NCI-H187 treated with DMSO at 0.1 percent for 48 hours (cell line): ENCODE measurements at places on chromosomes 5 and 9.

DNA sequence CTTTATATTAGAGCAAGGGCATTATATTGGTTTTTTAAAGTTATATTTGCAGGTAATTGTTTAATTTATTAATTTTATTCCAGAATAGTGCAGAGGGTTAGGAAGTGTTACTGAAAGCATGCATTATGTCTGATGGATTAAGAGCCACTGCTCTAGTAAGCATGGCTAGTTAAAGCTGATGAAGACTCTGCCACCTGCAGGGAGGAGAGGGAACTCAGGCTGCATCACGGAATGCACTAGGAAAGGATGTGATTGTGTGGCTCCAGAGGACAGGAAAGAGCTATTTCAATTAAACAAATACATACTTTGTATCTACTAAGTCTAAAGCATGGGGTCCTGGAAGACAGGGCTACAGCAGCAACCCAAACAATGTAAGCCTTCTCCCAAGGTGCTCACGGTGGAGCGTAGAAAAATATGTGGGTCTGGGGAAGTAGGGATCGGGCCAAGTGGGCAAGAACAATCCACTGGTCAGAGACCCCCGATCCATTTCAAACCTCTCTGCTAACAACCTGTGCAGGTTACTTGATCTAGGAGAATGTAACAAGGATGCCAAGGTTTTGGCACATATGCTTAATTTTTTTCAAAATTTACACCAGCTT is 15.3 kb upstream of the GRXCR2 start:
- DNase-seq = no peak

DNA sequence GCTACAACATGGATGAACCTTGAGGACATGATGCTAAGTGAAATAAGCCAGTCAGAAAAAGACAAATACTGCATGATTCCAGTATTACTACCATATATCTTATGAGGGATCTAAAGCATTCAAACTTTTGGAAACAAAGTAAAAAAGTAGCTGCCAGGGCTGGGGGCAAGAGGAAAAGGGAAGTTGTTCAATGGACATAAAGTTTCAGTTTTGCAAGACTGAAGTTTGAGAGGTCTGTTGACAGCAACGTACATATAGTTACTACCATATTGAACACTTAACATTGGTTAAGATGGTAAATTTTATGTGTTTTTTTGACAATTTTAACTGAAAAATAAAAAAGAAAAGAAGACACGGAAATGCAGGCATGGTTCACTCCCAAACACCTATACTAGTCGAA is 77.6 kb downstream of the MAPKAP1 start:
- no peak for DNase-seq

GRCh38 chr5:1262381-1262780 is 32.5 kb downstream of the TERT start:
- no peak for DNase-seq

GRCh38 chr9:92525306-92525705 is 10.5 kb downstream of the ECM2 start:
- no peak for DNase-seq

DNA sequence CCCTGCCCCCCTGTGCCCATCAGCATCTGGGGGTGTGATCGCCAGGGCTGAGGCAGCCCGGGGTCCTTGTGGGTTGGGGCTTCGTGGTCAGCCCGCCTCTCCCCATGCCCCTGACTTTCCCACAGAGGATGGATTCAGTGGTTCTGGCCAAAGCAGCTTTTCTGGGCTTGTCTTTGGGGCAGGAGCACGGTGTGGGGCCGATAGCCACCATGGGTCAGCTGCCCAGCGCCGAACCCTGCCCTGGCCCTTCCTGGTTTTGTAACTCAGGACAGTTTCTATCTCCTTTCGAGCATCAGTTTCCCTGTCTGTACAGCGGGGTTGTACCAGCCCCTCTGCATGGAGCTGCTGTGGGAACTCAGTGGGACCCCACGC is 77.1 kb downstream of the HMCN2 start:
- no peak for DNase-seq

DNA sequence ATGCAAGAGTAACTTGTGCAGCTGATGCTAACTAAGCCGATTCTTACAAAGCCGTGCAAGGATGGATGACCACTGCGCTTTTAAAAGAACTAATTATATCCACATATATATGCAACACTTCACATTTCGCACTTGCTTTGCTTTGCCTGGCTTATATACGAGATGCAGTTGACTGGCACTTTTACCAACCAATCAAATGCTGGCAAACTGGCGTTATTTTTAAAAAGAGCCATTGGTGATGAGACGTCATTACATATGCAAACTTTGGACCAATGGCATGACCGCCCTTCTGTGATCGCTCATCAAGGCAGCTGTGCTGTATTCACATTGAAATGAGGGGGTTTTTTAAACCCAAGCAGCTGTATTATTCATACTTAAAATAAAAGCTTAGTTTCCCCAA is 1147.7 kb upstream of the WWC1 start:
- no peak for DNase-seq

DNA sequence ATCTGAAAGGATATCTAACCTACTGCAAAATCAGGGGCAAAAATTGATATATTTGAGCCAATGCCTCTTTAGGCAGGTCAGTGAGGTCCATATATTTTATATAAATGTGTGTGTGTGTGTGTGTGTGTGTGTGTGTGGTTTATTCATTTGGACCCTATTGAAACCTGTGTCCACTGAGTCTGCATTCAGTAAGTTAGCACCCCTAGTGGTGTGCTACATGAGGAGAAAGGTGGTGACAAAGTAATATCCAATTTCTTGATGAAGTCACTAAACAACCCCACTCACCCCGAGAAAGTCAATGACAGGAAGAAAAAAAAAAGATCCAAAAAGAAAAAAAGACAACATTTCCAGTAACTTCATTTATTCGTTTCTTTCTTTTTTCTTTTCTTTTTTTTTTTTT is 4.1 kb downstream of the FBXW11 start:
- DNase-seq = no peak

DNA sequence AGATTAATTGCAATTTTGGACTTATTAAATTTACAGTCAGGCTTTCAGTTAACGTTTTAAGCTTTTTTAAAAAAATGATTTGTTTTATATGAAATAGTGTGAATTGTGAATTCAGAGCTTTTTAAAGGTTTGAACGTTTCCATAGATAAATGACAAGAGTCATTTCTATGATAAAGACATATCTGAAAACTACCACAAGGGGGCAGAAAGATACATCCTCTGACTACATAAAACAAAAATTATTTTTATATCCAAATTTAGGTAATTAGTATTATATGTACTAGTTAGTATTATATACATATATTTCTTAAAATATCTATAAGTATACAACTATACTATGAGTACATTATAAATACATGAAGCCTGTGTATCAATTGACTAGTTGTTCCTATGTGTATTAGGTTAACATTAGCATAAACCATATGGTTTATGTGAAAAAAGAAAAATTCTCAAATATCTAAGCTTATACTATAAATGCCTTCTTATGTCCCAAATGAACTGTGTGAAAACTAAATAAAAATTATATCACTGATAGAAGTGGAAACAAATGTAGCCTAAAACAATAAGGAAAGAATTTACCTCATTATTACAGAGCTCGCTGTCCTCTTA is 155.2 kb downstream of the MEF2C start:
- DNase-seq = no peak

DNA sequence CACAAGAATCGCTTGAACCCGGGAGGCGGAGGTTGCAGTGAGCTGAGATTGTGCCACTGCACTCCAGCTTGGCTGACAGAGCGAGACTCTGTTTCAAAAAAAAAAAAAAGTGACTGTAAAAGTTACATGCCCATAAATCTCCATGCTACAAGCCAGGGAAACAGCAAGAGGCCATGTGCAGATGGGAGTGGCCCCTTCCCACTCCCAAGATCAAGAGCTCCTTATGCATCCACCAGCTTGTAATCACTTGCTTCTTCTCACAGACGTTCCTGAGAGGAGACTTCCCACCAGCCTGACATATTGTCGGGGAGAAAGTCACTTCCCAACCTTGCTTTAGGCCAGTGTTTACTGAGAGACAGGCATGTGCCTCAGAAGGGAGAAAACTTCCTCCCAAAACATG is 45.6 kb upstream of the N4BP3 start:
- no peak for DNase-seq

DNA sequence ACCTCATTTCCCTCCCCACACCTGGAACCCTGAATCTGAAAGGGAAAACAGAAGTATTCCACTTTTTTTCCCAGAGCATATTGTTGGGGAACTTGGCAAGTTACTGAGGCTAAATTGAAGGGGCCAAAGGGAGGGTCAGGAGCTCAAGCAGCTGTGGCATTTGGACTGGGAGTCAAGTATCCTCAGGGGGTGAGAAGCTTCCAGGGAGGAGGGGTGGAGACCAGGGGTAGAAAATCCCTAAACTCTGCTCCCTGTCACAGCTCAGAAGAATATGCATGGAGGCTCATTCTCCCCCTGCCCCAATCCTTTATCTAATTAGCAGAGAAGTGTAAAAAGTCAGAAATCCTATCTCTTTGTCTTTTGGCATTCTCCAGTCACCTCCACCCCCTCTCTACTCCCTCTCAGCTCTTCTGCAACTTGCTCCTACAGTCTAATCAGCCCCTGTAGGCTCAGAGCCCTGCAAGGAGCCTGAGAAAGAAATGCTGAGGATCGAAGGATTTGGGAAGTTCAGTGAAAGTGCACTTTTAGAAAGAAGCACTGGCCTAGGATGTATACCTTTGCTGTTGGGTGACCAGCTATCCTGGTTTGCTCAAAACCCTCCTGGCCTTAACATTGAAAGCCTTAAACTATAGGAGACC is 5.7 kb upstream of the WNT8A start:
- no peak for DNase-seq

DNA sequence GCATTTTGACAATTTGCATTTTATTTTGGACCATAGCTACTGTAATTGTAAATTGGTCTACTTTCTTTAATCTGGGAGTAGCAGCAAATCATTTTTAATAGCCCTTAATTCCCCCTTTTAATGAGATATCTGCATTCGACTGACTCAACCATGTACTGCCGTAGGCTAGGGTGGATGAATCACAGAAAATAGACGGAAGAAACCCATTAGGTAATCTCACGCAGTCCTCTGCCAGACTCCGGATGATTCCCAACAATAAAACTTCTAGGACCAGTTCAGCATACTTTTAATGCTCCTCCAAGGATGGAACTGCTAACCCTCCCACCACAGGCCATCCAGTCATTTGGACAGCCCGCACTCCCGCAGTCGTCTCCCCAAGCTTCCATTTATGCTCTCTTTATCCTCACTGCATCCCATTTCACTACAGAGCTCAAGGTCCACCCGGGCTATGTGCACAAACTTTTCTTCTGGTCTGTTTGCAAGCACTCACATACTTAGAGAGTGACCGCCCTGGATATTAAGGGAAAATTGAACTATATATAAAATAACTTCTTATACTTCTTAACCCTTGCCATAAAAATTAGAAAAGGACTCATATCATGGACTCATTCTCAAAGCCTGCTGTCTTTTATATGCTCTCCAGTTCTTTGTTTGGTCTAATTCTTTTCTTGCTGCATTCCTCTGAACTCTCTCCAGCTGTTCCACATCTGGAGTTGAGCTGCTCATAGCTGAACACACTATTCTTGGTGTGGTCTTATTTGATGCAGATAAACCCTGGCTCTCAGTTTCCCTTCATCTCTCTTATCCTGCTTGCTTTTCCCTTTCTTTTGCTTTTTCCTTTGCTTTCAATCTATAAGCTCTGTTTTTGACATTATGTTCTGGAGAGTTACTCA is 326.6 kb downstream of the ARL15 start:
- no peak for DNase-seq

- DNase-seq = no peak
Observed at GRCh38 chr9:128214571-128215490, 11.7 kb downstream of the DNM1 start.

DNA sequence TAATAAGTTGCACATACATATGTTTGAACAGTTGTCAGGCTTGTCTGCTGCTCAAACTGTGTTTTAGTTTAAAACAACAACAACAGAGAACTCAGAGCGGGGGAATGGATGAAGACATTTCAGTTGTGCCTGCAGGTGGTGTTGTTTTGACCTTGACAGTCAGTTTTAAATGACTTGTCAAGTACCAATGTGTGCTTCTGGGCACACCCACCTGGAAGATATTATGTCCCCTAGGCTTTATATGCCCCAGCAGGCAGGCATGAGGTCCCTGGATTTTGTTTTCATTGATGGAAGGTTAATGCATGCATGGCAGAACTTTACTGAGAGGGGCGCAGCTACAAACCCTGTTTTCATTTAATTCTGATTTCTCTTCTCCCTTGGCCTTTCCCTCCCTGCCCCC is 84.6 kb downstream of the AOPEP start:
- DNase-seq = no peak

- no peak for DNase-seq
Observed at GRCh38 chr9:107465467-107466451, 23.8 kb downstream of the KLF4 start.

DNA sequence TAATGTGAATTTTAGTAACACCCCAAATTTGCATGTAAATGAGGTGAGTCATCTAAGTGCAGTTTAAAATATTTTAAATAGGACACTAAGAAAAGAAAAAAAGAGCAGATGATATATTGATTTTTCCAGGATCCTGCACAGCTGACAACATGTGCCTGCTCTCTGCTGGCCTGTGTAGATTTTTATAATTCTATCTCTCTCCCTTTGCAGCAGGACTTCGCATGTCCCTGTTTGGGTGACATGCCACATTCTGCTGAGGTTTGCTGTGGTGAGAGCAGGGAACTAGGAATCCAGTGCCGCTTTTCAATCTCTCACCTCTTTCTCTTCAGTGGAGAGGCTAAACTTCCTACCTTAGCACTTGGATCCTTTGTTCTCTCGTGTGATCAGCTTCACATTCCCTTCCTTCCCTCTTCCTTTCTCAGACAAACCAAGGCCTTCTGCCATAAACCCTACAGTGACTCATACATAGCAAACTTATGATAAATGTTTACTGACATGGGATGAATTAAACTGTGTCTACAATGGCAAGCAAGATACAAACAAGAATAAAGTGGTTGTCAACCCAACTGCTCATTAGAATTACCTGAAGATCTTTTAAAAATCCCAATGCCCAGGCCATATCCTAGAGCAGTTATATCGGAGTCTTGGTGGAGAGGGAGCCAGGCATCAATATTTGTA is 198.8 kb upstream of the EFNA5 start:
- DNase-seq = no peak

DNA sequence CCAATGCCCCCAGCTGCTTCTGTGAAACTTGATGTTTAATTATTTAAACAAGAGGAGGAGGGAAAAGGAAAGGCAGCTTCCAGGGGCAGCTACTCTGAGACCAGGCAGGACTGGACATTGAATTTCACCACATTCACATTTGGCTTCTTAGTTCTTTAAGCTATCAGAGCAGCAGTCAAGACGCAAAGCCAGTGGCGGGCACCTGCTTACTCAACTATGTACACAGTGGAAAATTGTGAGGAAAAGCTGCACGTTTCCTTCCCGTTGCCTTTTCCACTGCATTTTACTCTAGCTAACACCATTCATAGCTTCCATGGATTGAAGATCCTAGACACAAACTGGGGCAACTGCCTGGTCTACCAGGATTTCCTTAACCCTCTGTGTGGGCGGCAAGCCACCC is 200.3 kb downstream of the ERCC6L2 start:
- DNase-seq = no peak

DNA sequence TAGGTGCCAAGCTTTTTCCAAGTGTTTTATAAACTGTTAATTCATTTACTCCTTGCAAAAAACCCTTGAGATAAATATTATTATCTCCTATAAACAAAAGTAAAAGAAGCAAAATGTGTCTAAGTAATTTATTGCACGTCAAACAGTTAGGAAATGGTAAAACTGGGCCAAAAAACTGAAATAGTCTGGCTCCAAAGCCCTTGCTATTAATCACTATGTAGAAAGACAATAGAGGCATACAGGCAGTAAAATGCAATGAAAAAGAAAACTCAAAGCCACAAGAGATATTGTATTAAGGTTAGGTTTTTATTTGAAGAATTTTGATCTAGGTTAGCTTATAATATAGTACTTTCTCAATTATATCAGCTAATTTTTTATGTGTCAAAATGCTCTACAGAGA is 457.7 kb downstream of the ANXA1 start:
- DNase-seq = no peak

- no peak for DNase-seq
Observed at GRCh38 chr5:97266576-97266975, 83.5 kb upstream of the RIOK2 start.
